CD4-positive, alpha-beta T cell treated with Interleukin-1 beta for 1 hour (primary cell): ENCODE measurements at places on chromosomes 6 and 20.

GRCh38 chr20:50601511-50602431 is 89.6 kb downstream of the RIPOR3 start:
- DNase-seq = no peak

DNA sequence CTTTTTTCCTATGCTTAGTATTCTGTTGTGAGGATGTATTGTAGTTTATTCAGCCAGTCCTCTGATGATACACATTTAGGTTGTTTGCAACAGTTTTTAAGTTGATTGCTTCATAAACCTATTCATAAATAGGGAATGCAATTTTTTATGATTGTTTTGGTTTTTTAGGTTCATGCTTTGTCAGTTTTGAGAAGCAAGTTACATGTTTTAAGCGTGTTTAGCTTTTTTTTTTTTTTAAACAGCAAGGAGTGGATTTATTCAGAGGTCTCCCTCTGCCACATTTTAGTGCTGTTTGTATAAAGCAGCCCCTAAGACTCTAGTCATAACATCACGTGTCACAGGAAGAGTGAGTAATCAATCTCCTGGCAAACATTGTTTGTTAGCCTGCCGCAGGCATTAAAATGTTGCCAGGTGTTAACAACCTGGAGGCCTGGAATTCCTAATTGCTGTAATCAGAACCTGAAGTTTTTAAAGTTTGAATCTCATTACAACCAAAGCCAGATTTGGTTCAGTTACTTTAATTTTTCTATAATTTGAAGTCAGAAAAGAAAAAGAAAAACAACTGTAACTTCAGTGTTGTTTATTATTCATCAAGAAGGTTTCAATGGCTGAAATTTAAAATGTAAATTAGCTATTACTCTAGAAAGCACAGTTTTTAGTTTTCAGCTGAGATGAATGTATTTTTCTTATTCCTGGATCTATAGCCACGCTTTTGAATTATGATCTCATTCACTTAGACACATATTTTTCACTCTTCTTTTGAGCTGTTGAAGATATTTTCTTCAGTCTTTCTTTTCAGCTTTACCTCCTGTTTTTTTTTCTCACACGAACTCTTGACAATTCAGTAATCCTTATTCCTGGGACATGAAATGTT is 59.2 kb downstream of the KCNS1 start:
- DNase-seq = no peak

- no peak for DNase-seq
Observed at GRCh38 chr6:89144354-89144906, 1.4 kb upstream of the PM20D2 start.

DNA sequence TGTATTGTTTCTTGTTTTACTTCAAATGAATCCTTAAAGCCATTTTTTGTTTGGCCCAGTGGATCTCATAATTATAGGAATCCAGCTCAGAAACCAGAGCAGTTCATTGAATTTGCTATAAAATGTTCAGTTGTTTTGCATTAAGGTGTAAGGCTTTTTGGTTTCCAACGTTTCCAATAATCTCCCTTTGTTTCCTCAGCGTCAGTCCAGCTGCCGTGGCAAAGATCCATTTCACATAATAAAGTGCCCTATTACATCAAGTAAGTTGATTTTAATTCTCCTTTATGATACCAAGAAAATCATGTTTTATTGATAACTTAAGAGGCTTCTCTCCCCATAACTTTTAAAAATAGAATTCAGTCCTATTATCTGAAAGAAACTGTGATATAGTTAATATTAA is 472.6 kb downstream of the UTRN start:
- DNase-seq = no peak

DNA sequence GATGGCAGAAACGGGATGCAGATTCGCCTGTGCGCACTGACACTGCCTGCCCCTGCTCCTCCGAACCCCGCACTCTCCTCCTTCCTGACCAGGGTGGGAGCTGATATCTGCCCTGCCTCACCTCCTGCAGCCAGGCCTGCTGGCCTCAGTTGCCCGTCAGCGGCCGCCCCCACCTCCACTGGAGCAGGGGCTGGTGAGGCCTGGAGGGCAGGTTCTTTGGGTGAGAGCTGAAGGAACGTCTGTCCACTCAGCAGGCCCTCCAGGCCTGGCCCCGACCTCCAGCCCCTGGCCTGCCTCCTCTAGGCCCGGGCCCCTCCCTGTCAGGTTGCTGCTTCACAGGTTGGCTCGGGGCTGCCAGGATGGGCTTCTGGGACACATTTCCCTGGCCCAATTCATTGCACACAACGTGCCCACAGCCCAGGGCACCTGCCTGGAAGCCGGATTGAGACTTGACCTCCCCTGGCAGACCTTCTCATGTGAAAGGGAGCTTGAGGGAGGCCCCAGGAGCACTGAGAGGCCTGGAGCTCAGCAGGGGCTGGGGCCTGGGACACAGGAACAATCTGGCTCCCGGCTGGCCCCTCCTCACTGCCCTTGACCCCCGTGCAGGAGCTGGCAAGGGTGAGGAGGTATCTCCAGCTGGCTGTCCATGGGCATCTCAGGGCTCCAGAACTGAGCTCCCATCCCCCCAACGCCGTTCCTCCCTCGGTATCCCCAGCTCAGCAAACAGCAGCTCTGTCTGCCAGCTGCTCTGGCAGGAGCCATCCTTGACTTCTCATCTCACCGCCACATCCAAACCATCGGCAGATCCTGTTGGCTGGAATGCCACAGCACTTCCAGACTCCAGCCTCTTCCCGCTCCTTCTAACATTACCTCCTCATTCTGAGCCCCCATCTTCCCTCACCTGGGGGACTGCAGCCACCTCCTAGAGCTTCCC is 39.5 kb downstream of the SPDEF start:
- DNase-seq = no peak

DNA sequence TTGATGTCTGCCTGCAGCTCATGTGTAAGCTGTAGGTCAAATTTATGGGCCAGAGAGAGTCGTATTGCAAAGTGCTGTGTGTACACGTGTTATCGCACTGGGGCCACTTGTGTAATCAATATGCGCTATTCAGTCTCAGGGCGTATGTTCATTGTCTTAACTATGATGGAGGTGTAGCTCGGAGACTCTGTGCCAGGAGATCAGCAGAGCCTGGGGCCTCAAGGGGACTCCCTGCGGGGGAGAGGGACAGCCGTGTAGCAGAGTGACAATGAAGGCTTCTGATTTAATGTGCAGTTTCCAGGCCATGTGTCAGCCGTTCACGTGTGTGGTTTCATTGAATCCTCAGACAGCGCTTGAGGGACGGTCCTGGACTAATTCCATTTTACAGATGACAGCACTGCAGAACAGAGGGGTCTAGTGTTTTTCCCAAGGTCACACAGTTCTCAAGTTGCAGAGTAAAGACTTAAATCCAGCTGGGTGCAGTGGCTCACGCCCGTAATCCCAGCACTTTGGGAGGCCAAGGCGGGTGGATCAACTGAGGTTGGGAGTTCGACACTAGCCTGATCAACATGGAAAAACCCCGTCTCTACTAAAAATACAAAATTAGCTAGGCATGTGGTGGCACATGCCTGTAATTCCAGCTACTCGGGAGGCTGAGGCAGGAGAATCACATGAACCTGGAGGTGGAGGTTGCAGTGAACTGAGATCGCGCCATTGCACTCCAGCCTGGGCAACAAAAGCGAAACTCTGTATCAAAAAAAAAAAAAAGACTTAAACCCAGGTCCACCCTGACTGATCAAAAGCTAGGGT is 242.5 kb downstream of the PREX1 start:
- no peak for DNase-seq

DNA sequence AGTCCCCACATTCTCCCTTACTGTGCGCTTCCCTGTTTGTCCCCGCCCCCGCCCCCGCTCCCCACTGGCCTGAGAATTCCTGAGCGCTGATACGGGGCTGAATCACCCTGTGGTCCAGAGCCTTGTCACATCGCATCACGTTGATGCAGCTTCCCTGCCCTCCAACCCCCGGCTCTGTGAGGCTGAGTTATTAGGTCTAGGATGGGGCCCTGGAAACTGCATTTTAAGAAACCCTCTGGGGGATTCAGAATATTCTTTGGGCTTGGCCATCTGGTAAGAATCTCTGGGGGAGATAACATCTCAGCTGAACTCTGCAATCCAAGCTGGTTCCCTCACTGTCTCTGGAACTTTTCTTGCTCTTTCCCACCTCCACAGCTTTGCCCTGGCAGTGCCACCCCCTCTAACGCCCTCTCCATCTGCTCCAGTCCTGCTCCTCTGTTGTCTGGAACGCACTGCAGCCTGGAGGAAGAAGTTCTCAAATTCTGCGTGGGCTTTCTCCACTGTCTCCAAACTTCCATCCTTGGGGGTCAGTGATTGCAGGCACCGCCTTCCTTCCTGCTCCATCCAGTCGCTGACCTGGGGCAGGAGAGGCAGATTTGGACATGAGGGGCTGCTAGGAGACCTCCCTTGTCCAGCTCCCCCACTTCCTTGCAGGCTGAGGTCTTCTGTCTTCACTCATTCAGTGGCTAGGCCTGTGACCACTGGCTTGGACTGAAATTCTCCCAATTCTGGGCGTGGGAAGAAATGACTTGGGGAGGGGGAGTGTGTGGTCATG is 42.6 kb downstream of the KIAA1755 start:
- no peak for DNase-seq
